Activated gamma-delta T cell treated with Interleukin-2 at 50 U/mL for 16 hours (primary cell): ENCODE measurements at places on chromosomes 12 and 14.

DNA sequence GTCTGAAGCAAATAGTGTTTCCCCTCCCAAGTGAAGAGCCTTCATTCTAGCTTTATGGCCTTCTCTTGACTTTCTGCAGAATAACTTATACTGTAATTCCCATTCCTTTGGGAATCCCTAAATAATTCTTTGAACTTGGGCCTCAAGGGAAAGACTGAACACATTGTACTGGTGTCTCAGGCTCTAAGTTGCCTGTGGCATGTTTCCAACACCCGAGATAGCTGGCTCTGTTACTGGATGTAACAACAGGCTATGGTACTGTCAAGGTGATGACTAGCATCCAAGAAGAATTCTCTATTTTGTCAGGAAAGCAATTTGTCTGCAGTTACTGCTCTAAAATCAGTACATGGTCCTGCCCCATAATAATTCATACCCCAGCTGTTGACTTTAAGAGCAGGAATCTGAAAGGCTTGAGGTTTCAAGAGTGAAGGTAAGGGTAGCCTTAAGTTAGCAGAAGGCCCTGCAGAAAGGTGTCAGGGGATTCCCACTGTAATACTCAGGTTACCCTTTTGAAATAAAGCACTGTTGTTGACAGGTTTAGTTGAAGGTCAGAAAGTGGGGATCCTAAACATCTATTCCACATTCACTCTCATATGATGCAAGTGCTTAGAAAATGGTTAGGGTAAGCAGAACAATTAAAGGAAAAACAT is 5.2 kb downstream of the GPX2 start:
- DNase-seq = no peak

- DNase-seq = no peak
Observed at GRCh38 chr12:13253966-13254760, 57.6 kb downstream of the EMP1 start.

DNA sequence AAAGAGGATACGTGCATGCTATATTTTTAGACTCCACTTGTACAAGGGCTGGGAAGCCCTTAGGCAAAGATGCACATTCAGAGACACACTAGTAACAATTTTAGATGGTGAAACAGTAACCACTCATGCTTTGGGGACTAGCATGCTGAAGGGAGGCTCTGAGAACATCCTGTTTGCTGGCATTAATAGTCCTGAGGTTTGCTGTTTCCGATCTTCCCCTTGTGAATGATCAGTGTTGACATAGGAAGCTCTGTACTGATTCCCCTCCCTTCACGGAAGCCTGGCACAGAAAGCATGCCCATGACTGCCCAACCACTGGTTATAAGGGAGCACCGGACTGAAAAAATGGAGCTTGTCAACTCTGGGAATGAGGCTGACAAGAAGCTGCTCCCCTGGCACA is 164.6 kb downstream of the GCH1 start:
- no peak for DNase-seq

DNA sequence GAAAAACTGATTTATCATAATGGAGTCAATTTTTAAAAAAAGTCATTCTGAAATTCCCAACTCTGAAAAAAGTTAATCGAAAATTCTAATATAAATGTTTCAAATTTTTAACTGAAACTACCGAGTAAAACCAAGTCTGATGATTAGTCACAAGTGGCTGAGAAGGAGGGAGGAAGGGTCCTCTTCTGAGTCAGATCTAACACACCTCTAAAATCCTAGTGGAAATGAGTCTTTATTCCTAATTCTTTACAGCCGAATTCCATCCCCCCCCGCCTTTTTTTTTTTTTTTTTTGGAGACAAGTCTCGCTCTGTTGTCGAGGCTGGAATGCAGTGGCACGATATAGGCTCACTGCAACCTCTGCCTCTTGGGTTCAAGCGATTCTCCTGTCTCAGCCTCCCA is 37.9 kb downstream of the RAD9B start:
- DNase-seq = no peak

DNA sequence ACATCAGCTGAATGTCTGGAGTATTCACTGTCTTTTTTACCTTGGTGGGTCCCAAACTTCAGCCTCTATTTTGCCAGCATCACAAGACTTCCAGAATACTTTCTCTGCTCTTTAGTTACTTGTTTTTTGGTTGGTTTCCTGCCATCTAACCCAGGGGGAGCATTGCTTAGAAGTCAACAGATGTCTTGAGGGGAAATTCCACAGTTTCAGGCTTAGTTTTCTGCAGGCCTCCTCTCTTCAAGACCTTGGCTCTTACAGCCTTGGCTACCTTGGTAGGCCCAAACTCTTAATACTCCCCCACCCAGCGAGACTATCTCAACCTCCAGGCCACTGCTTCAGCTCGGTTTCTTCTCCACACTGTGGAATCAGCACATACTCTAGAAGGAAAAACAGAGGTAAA is 41.7 kb downstream of the NEDD1 start:
- no peak for DNase-seq

DNA sequence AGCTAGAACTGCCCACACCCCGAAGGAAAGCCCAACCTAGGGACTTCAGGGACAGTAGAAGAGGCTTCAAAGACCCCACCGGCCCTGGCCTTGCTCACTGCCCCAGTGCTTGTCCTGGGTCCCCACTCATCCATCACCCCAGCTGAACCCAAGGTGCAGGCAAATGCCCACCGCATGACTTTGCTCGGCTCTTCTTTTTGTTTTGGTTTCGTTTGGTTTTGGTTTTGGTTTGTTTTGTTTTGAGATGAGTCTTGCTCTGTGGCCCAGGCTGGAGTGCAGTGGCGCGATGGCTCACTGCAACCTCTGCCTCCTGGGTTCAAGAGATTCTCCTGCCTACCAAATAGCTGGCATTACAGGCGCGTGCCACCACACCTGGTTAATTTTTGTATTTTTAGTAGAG is 9.0 kb downstream of the CCDC85C start:
- no peak for DNase-seq

DNA sequence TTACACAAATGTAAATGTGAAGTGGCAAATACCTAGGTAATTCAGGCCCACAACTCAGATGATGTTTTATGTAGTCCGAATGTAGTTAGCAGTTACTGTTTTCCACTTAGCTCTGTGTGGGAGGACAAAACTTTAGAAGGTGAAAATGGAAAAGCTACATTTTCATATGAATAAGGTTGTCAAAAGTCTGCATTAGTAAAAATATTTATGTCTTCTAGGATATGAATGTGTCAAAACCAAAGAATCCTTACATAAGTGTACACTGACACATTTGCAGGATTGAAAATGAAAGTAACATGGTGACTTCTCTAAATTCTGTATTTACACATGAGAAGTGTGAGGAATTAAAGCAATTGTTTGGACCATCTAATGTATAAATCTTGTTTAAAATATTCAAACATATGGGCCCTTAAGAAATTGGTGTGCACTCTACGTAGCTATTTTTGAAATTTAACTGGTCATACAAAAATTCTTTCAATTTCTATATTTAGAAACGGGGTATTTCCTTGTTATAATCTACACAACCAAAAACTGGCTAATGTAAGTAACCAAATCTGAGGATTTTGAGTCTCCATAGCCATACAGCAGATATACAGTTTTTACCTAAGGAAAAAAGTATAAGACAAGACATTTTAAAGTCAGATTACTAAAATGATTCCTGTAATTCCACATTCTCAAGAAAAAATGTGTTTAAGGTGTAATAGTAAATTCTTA is 5.4 kb downstream of the CDKN1B start:
- no peak for DNase-seq

DNA sequence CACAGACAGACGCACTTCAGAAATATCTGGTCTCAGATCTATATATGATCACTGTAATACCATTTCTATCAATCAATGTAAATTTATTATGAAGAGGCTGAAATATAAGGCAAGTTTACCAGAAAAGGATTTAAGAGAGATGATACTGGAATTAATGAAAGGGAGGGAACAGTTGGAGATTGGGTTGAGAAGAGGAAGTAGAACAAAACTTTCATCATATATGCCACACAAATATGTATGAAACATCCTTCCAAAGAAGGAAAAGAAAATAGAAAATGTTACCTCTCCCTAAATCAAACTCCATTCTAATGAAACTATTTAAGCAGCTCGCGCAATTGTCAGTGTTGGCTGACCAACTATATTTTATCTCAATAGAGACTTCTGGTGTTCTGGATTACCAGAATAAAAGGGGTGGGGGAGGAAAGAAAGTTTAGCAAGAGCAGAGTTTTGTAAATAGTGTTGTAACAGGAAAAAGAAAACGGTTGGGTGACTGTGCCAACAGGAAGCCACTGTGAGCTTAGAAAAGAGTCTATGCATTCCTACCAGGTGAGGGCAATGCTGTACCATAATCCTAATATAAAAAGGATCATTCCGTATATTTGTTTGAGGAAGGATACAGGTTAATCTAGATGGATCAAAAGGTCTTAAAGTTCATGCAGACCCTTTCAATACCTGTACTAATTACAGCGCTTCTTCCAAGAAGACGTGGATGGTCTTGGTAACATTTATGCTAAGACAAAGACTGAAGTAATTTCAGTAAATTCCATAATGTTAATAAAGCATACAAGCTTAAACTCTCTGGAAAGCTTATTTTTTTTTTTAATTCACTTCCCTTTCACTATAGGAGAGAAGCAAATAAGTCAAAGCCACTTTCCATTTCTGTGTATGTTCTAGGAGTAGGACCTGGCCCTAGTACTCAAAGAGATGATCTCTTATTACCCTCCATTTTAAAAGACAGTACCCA is 14.5 kb upstream of the LLPH start:
- DNase-seq = no peak

DNA sequence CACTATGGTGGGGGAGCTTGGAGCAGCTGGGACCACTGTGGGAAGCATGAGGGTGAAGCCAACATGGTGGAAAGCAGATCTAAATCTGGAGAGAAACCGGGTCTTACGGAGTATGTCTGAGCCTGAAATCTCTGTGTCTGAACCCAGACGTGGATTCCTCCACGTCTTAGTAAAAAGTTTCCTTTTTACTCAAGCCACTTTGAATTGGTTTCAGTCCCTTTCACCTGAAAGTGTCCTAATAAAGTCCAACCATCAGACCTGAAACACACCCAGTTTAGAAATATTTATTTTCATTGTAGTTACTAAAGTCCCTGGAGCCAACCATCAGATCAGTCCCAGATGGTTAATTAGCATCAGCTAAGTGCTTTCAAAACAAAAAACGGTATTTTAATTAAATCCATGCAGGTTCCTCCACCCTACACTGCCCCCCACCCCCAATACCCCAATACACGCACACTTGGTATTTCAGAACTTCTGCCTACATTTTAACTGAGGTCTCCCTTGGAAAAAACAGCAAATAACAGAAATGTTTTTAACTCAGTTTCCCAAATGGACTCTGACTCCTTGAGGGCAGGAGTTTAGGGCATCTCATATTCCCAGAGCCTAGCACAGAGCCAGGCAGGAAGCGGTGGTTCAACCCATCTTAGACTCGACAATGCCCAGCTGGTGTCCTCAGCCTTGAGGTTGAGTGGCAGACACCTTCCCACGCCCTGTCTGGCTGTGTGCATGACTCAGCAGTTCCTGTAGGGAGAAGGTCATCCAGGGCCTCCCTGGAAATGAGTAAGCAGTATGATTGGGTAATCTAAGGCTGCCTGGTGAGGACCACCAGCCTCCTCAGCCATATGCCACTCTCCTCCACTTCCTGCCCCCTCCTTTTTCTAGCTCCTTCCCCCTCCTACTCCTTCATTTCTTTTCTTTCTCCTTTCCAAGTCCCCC is 175.8 kb downstream of the TTC8 start:
- no peak for DNase-seq

DNA sequence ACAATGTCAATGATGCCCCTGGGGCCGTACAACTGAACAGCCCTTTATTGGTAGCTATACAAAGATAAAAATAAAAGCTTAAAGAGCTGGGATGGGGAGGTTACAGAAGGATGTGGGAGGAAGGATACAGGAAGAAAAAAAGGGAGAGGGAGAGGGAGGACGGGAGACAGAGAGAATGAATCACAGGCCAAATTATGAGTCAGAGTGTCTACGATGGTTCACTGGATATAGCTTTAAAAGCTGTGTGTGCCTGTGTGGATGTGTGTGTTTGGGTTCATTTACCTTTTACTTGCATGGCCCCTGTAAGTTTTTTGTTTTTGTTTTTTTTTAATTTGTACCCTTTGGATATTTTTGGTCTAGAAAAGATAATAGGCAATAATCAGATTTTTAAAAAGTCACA is 111.9 kb downstream of the CCDC60 start:
- DNase-seq = no peak

DNA sequence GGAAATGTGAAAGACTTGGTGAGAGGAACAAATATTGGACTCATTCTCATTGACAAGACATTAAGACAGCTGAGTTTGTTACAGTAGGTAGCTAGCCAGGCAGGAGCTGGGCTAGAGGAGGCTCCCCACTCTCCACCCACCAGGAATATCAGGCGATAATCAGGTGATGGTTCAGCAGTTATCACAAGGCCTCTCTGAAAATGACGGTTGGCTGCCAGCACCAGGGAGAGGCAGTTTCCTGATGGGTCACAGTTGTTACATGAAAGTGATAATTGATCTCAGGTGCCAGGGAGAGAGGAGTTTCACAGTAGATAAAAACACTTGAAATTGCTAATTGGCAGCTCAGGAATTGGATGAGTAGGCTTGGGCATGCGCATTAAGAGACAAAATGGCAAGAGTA is 116.5 kb downstream of the TMTC2 start:
- no peak for DNase-seq

GRCh38 chr12:6613776-6614512 is 6.8 kb upstream of the CHD4 start:
- peak; percentile 60 for DNase-seq

DNA sequence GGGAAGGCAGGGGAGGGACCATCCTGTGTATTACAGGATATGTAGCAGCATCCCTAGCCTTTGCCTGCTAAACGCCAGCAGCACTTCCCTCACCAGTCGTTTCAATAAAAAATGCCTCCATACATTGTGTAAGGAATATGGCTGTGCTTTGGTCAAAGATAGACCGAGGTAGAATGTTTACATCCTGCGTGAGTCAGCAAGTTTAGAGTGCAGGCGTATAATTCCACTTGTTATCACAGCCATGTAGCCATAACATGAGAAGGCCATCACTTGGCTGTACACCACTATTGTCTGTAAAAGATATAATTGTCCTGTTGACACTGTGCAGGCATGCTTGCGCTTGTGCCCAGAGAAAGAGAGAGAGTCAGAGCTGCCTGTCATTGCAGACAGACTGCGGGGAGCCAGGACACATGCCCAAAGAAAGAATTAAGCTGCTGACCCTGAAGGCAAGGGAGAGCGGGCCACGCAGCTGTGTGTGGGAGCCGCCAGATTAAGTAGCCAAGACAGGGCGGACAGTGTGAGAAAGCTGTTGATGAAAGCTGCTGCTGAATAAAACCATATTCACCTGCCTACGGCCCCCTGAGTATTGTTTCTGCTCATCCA is 68.4 kb downstream of the CRACR2A start:
- DNase-seq = no peak

DNA sequence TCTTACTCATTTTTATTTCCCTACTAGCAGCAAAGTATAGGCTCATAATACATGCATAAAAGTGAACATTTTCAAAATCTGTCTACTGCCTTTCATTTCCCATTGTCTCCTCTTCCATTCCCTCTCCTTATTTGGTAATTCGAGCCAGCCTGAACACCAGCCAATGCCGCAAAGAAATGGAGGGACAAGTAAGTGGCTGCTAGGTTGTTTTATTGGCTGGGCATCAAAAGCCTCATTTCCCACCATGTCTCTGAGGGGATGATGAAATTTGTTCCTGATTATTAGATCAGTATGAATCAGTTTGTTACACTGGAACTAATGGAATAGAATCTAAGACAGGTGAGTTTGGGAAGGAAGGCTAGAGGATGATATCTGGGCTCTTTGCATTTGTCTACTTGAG is 143.5 kb downstream of the KCNA5 start:
- DNase-seq = no peak

- no peak for DNase-seq
Observed at GRCh38 chr14:103393676-103394626, 8.7 kb downstream of the MARK3 start.

GRCh38 chr12:113165521-113166450 is 16.3 kb downstream of the CFAP73 start:
- no peak for DNase-seq
